ENCODE measurements at places on chromosomes 5 and 9. TPM values are rescaled to one million over a fixed set of nuclear protein-coding genes. Genes with fewer than 3 reads are reported as not detected.
A peak's percentile ranks its signal among the peaks of the same experiment; 100 is the strongest.

DNA sequence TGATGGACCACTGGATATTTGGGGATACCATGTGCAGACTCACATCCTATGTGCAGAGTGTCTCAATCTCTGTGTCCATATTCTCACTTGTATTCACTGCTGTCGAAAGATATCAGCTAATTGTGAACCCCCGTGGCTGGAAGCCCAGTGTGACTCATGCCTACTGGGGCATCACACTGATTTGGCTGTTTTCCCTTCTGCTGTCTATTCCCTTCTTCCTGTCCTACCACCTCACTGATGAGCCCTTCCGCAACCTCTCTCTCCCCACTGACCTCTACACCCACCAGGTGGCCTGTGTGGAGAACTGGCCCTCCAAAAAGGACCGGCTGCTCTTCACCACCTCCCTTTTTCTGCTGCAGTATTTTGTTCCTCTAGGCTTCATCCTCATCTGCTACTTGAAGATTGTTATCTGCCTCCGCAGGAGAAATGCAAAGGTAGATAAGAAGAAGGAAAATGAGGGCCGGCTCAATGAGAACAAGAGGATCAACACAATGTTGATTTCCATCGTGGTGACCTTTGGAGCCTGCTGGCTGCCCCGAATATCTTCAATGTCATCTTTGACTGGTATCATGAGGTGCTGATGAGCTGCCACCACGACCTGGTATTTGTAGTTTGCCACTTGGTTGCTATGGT lies 54.5 kb upstream of the HNRNPA0 start:
- DNase-seq, result no peak

- DNase-seq, result no peak
Measured at GRCh38 chr9:127880143-127880542, 2.7 kb upstream of the AK1 start.

GRCh38 chr9:84950879-84951811 lies 281.6 kb downstream of the NTRK2 start:
- DNase-seq, result no peak

- DNase-seq, result no peak
Measured at GRCh38 chr5:172321593-172321992, 38.0 kb upstream of the UBTD2 start.

GRCh38 chr9:110095161-110095595 lies 112.8 kb downstream of the C9orf152 start:
- peak; percentile 72 for DNase-seq

- DNase-seq, result no peak
Measured at GRCh38 chr5:77449981-77450380, 42.1 kb downstream of the WDR41 start.

GRCh38 chr9:20553558-20554149 lies 68.6 kb downstream of the MLLT3 start:
- no peak for DNase-seq

- DNase-seq, result peak; percentile 37
Measured at GRCh38 chr9:132169672-132170392, 8.0 kb downstream of the NTNG2 start.

GRCh38 chr5:71748360-71748759 lies 29.3 kb downstream of the CARTPT start:
- no peak for DNase-seq

GRCh38 chr5:133534566-133534965 lies 77.8 kb downstream of the FSTL4 start:
- DNase-seq, result no peak

- DNase-seq, result no peak
Measured at GRCh38 chr5:22614486-22615094, 238.6 kb downstream of the CDH12 start.

GRCh38 chr9:114155263-114155994 lies at the start of gene COL27A1:
TSS of gene COL27A1 (plus strand) at chr9:114155537. CDS start at chr9:114155951, 414 bp downstream.
- DNase-seq, result peak; percentile 52

The ENTPD2 gene
- polyA plus RNA-seq, result 49.1 TPM

The SLC28A3 gene
- 0.24 TPM for polyA plus RNA-seq
